ENCODE measurements at places on chromosomes 3 and 15.

DNA sequence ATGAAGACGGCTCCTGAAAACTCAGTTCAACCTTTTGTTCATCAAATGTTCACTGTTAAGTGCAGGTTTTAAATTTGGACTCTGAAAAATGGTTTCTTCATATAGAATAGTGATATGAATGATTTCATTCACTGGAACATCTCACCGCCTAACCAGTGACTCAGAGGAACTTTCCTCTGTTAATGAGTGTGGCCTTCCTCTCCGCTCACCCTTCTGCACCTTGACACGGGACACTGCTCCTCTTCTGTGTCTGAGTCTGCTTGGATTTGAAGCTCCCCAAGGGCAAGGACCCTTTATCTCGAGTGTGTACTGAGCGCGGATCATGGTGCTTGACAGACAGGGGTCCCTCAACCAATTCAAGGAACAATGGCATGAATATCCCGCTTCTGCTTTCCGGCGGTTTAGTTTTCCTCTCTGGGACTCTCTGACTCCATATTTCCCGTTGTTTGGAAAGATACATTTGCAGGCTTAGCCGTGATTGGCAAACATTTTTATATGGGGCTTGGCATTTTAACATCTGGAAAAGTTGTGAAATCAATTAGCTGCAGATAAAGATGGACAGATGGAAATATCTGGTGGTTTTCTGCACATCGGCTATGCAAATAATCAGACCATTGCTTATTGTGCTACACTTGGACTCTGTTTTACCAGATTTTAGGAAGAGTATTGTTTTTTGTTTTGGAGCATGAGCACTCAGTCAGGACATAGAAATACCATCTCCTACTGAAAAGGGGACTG, 20.9 kb downstream of the KBTBD8 start:
- H3K36me3 ChIP-seq = no peaks in the 10 kb centered on the region
- H3K4me3 ChIP-seq = no peak overlapping the region
- H3K27me3 ChIP-seq = no peaks in the 10 kb centered on the region
- peaks cover 19% of the 10 kb centered on the region for H3K4me1 ChIP-seq

DNA sequence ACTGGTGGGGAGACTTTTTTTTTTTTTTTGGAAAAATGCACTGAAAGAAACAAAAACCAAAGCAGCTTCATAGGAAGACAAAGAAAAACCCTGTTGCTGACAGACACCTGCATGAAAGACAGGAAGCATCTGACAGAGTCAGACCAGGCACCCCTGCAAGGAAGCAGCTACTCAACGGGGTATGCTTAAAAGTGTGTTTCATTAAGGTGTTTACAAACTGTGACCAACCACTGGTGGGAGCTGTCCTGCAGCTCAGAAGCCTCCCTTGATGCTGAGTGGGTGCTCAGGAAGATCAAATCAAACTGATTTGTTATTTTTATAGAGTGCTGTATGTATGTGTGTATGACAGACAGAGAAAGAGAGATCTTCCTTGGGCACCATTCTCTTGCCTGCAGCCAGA, 34.7 kb upstream of the AGBL1 start:
- H3K36me3 ChIP-seq = peaks cover 8% of the 10 kb centered on the region
- peaks cover 40% of the 10 kb centered on the region for H3K4me1 ChIP-seq
- H3K27ac ChIP-seq = no peak overlapping the region
- no peak overlapping the region for H3K4me3 ChIP-seq

GRCh38 chr3:141440942-141441341, 45.9 kb upstream of the RASA2 start:
- no peak overlapping the region for H3K27ac ChIP-seq
- DNase-seq = no peak
- peaks cover 11% of the 10 kb centered on the region for H3K36me3 ChIP-seq
- peaks cover 8% of the 10 kb centered on the region for H3K4me1 ChIP-seq
- no peak overlapping the region for H3K4me3 ChIP-seq

DNA sequence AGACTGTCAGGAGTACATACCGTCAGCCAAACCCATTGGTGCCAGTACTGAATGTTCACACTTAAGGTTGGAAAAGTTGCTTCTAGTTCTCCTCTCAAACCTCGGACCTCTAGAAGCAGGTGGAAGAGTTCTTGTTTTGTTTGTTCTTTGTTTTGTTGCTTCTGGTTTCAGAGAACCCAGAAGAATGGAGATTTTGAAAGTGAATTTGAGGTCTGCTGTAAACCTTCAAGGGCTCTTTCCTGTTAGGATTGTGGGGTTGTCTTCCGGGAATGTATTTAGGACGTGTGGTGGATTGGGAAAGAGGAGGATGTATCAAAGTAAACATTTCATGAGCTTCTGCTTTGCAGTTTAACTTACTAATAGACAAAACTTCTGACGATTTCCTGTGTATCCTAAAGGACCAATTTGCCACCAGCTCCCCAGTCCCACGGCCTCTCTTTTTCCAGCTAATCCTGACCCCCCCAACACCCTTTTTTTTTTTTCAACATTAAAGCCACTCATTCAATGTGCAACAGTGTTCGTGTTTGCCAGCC, 50.3 kb downstream of the FILIP1L start:
- no peaks in the 10 kb centered on the region for H3K27me3 ChIP-seq
- DNase-seq = no peak
- peak overlapping the region; percentile 52 for H3K27ac ChIP-seq
- H3K4me1 ChIP-seq = peaks cover 7% of the 10 kb centered on the region
